ENCODE measurements at places on chromosomes 5 and 9. TPM values are rescaled to one million over a fixed set of nuclear protein-coding genes. Genes with fewer than 3 reads are reported as not detected.

NUP188 gene
- 60.5 TPM for polyA plus RNA-seq

WHRN gene
- 5.9 TPM for polyA plus RNA-seq

ACTBL2 gene
- polyA plus RNA-seq, result not detected

GRCh38 chr5:171453988-171454387 is 34.5 kb downstream of the FGF18 start:
- no peak for DNase-seq

GRCh38 chr9:3502560-3503398 is 23.0 kb downstream of the RFX3 start:
- no peak for DNase-seq

Data from left renal cortex interstitium (tissue), 4 donors.